Type B pancreatic cell (in vitro differentiated cells): ENCODE measurements at places on chromosomes 4 and X. TPM values are rescaled to one million over a fixed set of nuclear protein-coding genes. Genes with fewer than 3 reads are reported as not detected.

- no peaks in the 10 kb centered on the region for H3K36me3 ChIP-seq
- no peak for DNase-seq
- no peak overlapping the region for H3K27ac ChIP-seq
- peaks cover 20% of the 10 kb centered on the region for H3K4me1 ChIP-seq
- no peak overlapping the region for H3K4me3 ChIP-seq
Measured at GRCh38 chr4:11743236-11743635, 314.5 kb upstream of the HS3ST1 start.

Gene NRK
- 19.7 and 136 TPM in 2 replicates for total RNA-seq

DNA sequence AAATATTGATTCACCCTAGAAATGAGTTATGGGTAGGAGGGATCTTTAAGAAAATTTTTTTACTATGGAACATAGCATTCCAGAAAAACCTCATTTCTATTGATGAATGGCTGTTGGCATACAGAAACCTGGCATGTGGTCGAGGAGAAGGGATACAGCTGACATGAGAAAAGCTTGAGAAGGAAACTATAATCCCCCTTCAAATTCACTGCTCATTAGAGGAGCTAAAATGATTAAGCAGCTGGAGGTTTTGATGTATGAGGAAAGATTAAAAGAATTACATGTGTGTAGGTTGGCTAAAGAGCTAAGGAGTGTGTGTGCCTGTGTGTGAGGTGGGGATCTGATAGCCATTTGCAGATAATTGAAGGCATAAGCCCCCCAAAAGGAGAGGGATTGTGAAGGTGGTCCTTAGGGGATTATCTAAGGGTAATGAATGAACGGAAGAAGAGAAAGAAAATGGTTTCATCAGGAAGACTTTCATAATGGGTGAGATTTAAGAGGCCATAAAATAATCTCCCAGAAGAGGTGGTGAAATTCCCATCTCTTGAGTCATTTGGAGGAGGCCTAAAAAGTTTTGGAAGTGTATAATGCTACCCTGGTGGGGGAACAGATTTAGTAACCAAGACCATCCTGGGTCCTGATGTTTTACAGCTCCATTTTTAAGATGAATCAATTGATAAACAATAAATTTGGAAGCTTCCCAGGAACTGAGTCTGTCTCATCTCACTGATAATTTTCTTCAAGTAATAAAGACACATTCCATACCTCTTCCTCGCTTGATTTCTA, 272.0 kb upstream of the HAND2 start:
- no peak for DNase-seq
- H3K36me3 ChIP-seq, result no peaks in the 10 kb centered on the region
- H3K4me3 ChIP-seq, result no peak overlapping the region
- no peaks in the 10 kb centered on the region for H3K27me3 ChIP-seq

GRCh38 chr4:63349674-63350025, 1059.6 kb downstream of the TECRL start:
- H3K27me3 ChIP-seq, result no peaks in the 10 kb centered on the region
- H3K27ac ChIP-seq, result no peak overlapping the region
- DNase-seq, result no peak
